C1 segment of cervical spinal cord (tissue), 14 donors: ENCODE measurements at places on chromosomes 13 and 19.
A peak's percentile ranks its signal among the peaks of the same experiment; 100 is the strongest.

- peak; percentile 19 for DNase-seq
Measured at GRCh38 chr19:39138221-39139211, 12.9 kb downstream of the PAK4 start.

- DNase-seq, result peak; percentile 64
Measured at GRCh38 chr19:36605101-36605876, at the start of gene ZNF382. Gene ZNF382 (plus strand): TSS chr19:36605313. CDS start chr19:36609915, 4,602 bp downstream.

GRCh38 chr13:33665626-33666175 lies 152.2 kb upstream of the RFC3 start:
- no peak for DNase-seq

- no peak for DNase-seq
Measured at GRCh38 chr19:55679343-55680257, 4.6 kb downstream of the EPN1 start.

GRCh38 chr19:45123440-45123850 lies 30.5 kb downstream of the PPP1R37 start:
- no peak for DNase-seq

GRCh38 chr19:1097810-1098176 lies 2.6 kb upstream of the POLR2E start:
- no peak for DNase-seq

GRCh38 chr13:32010136-32010535 lies 21.4 kb upstream of the FRY start:
- no peak for DNase-seq

DNA sequence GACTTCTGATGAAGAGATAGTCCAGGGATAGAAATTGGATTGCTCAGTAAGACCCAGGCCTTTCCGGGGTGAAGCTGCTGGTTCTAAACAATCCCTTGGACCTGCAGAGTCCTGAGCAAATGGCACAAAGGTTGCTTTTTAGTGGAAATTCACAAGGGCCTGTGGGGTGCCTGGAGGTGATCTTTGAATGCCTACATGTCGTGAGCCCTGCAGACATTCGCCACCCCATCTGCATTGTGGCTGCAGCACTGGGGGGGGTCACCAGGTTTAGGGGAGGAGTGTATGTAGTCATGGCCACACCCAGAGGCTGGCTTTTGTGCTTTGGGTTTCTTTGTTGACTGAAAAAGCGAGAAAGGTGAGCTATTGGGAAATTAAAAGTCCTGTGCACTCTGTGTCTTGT lies 41.4 kb downstream of the SLC7A9 start:
- no peak for DNase-seq

- no peak for DNase-seq
Measured at GRCh38 chr19:6639439-6639838, 30.5 kb downstream of the TNFSF14 start.

- DNase-seq, result no peak
Measured at GRCh38 chr13:91166714-91167511, 180.6 kb upstream of the MIR17HG start.

DNA sequence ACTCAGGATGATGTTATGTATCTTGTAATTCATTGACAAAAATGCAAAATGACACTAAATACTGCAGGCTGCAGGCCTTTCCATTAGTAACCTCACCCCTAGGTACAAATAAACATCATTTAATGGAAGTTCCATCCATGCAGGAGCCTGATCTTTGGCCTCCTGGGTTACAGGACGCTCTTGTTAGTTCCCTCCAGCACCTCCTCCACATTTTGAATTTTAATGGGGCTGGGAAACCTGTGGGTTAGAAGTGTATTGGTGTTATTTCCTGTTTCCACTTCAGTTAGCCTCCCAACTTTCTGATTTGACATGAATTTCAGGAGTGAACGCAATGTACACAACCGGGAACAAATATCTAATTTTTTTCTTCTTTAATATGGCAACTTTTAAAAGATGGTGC lies 237.1 kb upstream of the ARGLU1 start:
- no peak for DNase-seq

GRCh38 chr19:48926909-48927308 lies 6.6 kb upstream of the DHDH start:
- no peak for DNase-seq

- DNase-seq, result no peak
Measured at GRCh38 chr19:10052602-10053360, 33.3 kb upstream of the SHFL start.

- DNase-seq, result no peak
Measured at GRCh38 chr13:90545070-90545840, 802.2 kb upstream of the MIR17HG start.

DNA sequence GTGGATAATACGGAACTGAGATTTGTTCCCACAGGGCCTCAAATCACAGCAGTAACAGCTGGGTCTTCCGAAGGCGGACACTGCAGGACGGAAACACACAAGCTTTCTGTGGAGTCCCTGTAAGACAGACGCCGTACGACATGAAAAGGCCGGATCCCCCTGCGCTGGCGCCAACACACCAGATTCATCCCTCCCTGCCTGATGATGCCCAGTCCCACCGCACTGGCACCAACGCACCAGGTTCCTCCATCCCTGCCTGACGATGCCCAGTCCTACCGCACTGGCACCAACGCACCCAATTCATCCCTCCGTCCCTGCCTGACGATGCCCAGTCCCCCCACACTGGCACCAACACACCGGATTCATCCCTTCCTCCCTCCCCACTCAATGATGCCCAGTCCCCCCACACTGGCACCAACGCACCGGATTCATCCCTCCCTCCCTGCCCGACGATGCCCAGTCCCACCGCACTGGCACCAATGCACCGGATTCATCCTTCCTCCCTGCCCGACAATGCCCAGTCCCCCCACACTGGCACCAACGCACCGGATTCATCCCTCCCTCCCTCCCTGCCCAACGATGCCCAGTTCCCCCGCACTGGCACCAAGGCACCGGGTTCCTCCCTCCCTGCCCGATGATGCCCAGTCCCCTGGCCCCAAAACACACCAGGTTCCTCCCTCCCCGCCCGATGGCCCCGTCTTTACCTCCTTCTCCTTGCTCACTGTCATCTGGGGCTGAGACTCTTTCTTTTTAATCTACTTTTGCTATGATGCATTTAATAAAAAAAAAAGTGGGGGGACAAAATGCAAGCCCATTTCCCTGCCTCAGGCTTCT lies 55.1 kb downstream of the RASA3 start:
- no peak for DNase-seq

DNA sequence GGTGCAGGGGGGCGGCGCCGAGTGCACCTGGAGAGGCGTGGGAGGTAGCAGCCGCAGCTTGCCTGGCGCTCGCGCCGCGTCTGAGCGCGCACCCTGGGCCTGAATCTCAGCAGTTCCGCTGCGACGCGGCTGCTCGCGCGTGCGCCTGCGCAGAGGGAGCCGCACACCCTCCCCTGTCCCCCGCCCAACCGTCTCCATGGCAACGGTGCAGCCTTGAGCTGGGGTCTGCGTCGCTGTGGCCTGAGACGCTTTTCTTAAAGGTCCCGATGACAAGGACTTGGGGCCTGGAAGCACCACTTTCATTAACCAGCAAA lies at the start of gene PNMA8B:
Gene PNMA8B (minus strand): TSS at position 82 of the 314 bp plus-strand sequence. CDS start 402 bp downstream, outside the sequence.
- peak; percentile 84 for DNase-seq

GRCh38 chr13:83881917-83882605 lies at the start of gene SLITRK1:
Gene SLITRK1 (minus strand): TSS chr13:83882474. CDS start chr13:83881507, 967 bp downstream.
- DNase-seq, result no peak

DNA sequence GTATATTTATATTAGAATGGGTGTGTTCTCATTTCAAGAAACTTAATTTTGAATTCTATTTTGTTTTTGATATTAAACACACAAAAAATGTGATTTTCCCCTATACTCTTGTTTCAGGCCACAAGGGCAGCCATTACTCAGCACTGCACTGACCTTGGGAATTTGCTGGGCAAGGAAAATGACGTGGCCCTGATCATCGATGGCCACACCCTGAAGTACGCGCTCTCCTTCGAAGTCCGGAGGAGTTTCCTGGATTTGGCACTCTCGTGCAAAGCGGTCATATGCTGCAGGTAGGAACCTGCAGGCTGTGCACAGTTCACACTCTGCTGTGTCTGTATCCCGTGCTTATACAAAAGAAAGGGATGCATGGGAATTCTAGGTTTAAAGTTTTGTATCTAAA lies 327.3 kb downstream of the ATP8A2 start:
- DNase-seq, result no peak

GRCh38 chr13:38398711-38399493 lies 49.3 kb downstream of the UFM1 start:
- DNase-seq, result no peak

DNA sequence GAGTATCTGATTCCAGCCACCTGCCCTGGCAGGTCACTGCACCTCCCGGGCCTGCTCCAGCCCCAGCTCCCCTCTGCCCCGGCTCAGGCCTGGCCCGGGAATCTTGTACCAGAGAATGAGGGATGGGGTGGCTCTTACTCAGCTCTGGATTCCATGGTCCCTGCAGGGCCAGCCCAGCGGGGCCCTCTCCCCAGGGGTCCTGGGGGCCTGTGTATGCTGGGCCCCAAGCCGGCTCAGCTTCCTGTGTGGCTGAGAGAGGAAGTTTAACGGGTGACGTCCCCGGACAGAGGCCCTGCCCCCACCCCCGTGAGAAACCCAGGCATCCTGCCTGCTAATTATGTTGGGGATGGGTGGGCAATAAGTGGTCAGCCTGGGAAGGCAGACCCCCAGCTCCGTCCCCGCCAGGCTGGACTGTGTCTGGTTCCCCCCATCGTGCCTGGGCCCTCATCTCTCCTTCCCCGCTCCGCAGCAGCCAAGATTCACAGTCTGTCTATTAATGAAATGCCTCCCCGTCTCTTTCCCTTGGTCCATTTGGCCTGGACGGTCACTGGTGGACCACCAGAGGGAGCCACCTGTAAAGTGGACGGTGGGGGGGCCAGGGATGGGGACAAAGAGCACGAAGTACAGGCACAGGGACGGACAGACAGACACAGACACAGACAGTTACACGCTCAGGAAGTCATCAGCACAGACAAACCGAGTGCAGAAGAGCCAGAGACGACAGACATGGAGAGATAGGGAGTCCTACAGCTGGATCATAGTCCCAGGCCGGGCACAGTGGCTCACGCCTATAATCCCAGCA lies at the start of gene DENND1C:
Gene DENND1C (minus strand): TSS at position 247 of the 802 bp plus-strand sequence. CDS start 92 bp downstream, at position 155.
- peak; percentile 36 for DNase-seq

GRCh38 chr13:112143046-112143752 lies 76.2 kb downstream of the SOX1 start:
- no peak for DNase-seq

DNA sequence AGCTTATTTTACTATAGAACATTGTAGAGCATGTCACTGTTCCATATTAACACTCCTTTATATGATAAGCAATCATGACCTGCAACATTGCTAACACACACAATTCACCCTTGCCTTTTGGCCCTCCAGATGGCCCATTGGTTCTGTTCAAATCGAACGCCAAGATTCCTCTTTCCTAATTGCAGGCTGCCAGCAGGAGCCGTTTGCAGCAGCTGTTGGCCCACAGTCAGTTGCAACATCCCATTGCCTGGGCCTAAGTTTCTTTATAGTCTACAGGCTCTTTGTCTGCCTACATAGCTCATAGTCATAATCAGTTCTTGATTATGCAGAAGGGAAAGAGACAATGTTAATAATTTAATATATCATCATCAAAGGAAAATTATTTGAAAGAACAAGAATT lies 37.6 kb downstream of the KCTD12 start:
- DNase-seq, result no peak

DNA sequence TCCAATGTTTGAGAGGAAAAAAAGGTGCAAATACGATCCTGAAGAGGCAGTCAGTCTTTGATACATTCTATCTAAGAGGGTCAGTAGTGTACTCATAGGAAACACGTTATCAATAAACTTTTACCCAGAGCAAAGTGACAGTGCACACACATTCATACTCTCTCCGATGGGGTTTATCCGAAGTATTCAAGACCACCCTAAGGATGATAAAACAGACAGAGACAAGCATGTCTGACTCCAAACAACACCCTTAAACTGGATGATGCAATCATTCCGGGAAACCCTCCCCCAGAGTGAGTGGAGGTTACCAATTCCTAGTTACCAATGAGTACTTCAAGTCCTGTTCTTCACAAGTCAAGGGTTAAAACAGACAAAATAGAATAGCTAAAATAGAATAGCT lies 79.1 kb downstream of the DNAJC3 start:
- DNase-seq, result no peak

DNA sequence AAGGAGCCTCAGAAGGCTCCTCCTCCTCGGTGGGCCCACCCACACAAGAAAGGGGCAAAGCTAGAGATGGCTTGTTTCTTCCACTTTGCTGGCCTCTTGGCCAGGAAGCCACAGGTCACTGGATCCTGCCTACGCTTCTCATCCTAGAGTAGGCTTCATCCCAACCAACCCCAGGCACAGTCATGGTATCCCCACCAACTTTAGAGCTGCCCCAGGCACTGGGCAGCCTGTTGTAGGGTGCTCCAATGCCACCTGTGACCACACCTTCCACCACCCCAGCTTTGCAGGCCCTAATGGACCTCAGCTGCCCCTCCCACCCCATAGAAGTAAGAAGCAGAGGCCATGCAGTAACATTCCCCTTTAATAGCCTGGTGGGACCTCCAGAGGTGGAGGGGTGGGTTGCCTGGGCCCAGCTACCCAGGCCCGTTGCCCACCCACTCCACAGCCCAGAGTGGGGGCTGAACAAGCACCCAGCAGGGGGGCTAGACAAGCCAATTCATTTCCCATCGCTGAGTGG lies 522 bp upstream of the CHMP2A start:
- DNase-seq, result no peak

DNA sequence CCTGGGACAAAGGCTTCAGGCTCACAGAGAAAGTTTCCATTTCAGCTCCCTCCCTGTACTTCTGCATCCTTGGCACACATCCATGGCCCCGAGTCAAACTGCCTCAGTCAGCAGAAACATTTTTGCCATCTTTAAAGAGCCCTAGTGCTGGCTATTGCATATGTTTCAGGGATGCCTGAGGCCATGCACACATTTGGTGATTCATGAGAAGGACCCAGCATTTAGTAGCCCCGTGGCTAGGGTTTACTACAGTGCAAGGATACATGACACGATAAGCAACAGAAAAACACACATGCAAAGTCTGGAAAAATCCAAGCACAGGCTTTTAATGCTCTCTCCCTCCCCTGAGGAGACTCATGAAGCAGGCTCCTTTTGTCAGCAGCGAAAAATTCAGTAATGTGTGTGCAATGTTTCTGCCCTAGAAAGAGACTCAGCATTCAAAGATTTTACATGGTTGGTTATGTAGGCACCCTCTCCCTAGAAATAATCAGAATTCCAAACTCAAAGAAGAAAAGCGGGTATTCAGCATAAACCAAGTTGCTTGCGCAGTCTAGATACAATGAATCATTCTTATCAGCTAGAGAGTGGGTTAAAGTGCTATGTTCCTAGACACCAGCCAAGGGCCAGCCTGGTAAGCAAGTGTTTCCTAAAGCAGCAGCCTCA lies 17.6 kb downstream of the ACOD1 start:
- DNase-seq, result no peak

GRCh38 chr19:6260376-6260775 lies 19.4 kb downstream of the MLLT1 start:
- no peak for DNase-seq
